ENCODE measurements at places on chromosomes 12 and 14.

GRCh38 chr14:31926123-31926522 lies 151.0 kb upstream of the ARHGAP5 start:
- no peak for DNase-seq

DNA sequence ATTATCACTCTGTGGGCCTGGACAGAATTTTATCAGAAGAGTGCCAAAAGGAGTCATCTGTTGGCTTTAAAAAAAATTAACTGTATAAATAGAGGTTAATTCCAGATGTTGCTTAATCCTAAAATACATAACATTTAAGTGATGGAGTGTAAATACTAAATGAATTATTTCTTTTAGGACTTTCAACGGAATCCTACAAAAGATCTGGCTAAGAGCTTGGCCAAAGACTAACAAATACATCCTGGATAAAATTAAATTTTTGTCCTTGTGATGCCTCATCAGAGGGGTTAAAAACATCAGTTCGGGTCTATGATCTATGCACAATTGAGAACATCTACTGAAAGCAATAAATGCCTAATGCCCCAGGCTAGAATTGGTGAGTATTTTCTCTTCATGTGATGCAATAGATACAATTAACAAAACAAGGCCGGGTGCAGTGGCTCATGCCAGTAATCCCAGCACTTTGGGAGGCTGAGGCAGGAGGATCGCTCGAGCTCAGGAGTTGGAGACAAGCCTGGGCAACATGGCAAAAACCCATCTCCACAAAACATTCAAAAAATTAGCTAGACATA lies 49.8 kb upstream of the RAP1B start:
- no peak for DNase-seq

- no peak for DNase-seq
These were observed 5.9 kb downstream of the TOMM20L start for GRCh38 chr14:58401587-58401986.

DNA sequence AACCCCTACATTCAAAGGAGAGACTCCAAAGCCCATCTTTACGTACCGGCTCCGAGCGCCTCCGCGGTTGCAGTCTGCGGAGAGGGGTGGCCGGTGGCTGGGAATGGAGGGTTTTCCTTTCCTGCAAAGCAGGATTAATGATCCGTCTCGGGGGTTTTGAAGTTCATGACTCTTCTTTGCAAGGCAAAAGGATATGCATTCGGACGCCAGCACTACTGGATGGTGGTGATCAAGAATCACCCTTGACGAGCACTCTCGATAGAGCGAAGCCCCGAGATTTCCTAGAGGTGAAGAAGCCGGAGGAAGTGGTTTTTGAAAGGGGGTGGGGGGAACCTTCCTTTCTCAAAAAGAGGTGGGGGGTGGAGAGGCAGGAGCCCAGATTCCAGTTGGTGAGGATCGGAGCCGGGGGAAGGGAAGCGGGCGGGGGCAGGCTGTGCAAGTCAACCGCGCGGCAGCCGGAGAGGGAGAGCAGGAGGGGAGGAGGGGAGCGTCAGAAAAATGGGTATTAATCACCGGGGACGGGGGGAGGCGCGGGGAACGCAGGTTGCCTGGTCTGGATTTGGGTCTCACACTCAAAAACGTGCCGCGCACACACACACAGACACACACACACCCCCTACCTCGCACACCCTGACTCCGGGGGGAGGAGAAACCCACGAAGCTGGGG lies at the start of gene GRIN2B:
Gene GRIN2B (minus strand): TSS at position 307 of the 667 bp plus-strand sequence. CDS start 115,394 bp downstream, outside the sequence.
- no peak for DNase-seq

DNA sequence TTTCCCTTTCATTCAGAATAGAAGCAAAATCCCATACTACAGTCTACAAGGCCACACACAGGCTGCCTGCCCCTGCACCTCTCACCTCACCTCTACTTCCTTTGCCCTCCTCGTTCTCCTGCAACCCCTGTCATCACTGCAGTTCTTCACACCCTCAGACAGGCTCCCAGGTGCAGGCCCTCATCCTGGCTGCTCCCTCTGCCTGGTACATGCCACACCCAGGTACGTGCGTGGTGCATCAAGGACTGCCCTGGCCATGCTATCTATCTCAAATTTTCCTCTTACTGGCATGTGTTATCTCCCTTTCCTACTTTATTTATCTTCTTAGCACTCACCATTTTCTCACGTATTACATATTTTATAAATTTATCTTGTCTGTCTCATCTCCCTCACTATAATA lies 24.3 kb downstream of the TM7SF3 start:
- DNase-seq, result no peak

DNA sequence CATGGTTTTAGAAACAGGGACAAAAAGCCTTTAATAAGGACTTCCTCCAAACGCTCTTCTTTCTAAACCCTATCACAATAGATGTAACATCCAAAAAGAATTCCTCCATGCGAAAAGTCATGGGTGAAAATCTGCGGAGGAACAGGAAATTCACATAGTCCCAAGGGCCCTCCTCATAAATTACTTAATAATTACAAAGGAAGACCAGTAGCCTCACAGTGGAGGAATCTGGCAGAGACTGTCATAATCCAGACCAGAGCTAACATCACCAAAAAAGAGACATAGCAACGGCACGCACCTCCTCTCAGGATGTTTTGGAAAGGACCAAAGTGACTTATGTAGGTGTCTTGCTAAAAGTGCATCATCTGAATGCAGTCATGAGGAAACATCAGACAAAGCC lies 165.7 kb downstream of the ANO2 start:
- no peak for DNase-seq

- no peak for DNase-seq
These were observed 14.8 kb downstream of the KRT7 start for GRCh38 chr12:52247622-52248540.

DNA sequence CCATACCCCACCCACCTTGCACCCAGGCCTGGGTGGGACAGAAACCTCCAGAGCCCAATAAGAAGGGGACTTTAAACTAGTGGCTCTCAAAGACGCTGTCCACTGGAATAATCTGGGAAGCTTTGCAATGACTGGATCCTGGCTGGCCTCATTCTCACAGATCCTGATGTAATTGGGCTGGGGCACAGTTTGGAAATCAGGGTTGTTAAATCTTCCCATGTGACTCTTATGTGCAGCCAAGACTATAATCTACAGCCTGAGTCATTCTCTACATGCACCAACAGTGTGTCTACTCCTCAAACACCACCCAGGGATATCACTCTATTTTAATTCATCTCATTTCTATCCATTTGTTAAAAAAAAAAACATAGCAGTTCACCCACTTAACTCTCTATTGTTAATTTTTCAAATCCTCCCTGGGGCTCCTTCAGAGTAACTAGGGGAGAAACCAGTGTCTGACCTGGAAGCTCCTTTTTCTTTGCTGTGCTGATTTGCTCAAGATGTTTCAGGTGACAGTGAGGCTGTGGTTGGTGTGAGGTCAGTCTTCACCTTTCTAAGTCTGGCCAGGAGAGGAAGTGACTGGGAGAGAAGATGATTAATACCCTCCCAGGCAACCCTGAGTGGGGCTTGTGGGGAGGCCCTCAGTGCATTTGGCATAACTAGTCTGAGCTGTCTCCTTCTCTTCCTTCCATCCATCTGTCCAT lies 211.6 kb upstream of the SFSWAP start:
- no peak for DNase-seq

DNA sequence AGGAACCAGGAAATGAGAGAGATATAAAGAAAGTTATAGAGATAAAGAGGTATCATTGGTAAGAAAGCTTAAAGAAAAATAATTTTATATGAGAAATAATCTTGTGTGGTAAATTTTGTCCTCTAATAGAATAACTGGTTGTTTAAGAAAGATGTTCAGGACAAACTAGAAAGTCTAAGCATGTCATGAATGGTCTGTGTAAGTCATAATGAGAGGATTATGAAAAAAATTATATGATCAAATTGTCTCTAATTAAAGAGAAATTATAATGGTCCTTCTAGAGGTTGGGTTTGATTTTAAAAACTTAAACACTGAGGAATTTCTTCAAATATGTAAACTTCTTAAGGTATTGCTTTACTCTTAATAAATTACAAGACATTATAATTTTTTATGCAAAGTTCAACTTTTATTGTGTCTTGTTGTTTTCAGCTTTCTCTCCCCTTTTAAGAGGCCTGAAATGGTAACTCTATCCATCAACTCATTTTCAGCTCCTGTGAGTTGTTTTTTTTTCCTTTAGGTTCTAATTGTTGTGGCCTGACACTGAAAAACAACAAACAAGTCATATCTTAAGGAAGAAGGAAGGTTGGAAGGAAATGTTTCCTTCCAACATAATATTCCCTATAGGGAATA lies 88.2 kb upstream of the CNOT2 start:
- no peak for DNase-seq

DNA sequence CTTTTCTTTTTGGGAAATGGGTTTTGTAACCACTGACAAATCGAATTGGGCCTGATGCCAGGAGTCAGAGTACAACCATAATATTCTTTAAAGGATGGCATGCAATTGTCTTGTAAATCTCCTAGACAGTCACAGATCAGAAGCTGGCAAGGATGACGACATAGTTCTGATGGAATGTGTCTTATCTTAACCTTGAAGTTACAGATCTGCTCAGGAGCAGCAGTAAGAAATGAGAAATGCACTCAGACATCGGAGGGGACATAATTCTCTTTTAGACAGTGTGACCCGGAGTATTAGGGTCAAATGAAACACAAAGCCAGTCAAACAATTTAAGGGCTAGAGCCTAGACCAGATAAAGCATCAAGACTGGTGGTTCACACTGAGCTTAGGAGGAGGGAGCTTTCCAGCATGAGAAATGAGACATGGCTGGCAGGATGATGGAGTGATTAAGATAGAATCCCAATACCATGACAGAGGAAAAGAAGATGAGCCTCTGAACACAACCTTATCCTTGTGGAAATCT lies 17.5 kb downstream of the CBX5 start:
- DNase-seq, result no peak

DNA sequence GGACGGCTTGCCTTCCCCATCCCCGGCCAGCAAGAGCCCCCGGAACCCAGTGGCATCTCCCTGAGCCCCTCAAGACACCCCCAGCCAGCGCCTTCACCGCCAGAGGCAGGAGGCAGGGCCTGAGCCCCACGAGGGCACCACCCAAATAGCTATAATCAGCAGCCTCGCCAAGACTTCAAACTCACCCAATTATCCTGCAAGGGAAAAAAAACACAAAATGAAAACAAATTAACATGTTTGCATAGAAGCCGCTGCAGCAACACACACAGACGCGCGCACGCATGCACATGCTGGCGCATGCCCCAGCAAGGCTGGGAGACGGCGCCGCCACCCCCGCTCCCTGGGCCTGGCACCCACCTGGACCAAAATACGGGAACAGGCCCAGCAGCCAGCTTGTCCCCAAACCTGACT lies 15.8 kb downstream of the FAM222A start:
- DNase-seq, result no peak

DNA sequence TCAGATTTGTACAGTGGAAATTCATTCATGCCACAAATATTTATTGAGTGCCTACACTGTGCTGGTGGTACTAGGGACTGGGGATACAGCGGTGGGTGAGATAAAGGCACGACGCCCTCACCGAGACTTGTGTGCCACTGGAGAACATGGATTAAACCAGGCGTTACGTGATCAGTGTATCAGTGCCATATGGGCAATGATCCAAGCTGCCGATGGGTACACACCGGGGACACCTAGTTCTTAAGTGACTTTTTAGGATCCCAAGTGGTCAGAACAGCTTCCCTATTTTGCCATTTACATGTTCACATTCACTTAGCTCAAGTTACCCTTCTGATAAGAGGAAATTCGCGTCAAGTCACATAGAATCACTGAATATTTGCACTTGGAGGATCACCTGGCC lies 236.7 kb downstream of the CACNA1C start:
- no peak for DNase-seq

DNA sequence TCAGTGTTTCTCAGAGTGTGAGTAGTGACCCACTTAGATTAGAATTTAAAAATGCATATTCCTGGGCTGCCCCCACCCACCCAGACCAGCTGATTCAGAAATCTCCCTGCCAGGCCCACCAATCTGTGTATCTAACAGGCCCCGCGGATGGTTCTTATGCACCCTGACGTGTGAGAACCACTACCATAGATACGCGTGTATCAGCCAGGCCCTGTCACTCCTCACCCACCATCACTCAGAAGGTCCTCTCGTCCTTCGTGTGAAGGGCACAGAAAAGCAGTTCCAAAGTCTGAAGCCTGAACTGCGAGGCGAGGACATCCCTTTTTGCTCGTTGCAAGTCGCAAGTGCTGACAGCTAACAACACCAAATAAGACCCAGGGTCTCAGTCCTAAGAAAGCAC lies 72.4 kb downstream of the IFT43 start:
- DNase-seq, result no peak

DNA sequence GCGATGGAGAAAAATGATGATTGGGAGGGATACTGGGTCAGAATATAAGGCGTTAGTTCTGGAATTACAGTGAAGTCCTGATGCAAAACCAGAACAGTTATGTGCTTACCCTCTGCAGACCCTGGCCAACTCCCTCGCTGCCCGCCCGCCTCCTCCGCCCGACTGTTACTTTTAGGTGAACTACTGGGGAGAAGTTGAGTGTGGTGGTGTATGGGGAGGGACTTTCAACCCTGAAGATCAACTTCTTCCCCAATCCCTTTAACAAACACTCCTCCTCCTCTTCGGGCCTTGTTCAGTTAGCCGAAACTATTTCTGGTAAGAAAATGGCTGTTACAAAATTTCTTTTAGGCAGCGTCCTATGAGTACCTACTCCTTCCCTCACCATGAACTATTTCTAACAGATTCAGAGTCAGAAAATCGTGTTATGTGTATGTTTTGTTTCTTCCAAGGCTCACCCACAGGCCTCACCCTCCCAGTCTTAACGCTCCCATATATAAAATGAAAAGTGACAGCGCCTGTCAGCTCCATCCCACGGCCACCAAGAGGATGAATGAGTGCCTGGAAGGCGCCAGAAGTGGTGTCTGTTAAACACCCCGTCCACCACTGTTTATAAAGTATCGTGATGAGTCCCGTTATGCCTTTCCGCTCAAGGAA lies 1.3 kb downstream of the FBXO33 start:
- no peak for DNase-seq

DNA sequence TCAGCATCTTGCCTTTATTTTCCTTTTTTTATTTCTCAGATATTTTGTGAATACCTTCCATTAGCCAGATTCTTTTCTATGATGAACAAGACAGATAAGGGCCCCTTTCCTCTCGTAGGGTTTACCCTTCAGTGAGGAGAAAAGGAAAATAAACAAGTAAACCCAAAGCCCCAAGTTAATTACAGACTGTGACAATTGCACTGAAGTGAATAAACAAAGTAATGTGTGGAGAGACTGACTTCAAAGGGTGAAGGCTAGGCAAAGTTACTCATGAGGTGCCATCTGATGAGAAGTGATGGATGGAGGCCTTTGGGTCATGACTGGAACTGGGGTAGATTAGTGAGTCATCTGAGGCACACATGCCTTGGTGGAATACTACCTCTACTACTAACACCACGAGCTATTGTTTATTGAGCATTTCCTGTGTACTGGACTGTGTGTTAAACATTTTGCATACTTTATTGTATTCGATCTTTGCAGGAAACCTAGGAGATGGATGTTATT lies 143.4 kb upstream of the PRICKLE1 start:
- no peak for DNase-seq

GRCh38 chr12:27333403-27334009 lies 870 bp downstream of the BMAL2 start:
- no peak for DNase-seq

DNA sequence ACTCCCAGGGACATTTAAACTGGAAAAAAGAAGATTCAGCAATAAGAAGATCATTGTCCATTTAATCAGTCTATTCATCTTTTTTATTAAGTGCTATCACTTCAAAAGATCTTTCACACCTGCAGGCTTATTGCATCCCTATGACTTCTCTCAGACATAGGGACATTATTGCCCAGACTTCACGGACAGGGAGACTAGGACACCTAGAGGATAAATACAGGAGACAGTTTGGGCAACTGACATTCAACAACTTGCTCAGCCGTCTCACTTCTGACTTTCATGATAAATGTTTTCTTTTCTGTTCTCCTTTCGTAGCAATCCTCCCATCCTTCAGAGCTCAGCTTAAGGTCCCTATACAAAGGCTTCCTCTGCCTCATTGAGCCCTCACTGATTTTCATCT lies 84.3 kb downstream of the TMEM30B start:
- DNase-seq, result no peak
